ENCODE measurements at places on chromosomes 3 and 15. TPM values are rescaled to one million over a fixed set of nuclear protein-coding genes. Genes with fewer than 3 reads are reported as not detected.

DNA sequence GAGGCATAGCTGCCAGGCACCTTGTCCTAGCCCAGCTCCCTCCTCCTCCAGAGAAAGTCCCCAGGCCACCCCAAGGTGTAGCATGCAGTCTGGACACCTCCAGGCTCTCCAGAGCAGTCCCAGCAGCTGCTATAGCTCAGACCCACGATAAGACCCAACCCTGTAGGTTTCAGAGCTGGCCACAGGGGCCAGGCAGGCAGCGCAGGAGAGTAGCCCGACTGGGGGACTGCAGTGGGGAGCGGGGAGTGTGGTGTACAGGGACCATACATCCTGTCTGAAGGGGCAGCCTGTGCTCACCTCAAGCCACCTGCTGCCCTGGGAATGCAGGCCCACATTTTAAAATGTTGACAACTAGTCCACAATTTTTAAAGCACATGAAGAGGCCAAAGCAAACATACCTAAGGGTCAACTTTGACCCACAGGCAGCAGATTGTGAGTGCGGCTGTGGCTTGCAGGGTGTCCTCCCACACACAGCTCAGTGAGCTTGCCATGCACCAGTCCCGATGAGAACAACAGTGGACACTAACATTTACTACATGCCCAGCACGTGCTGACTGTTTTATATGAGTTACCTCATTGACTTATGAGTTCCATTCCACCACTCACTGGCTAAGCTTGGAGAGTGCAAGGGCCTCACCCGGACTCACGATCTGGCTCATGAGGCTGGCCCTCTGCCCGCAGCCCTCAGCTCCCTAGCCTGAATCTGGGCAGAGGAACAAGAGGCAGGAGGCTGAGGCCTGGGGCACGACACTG, 81.4 kb downstream of the DNAJB8 start:
- peak; percentile 89 for DNase-seq

- DNase-seq = peak; percentile 27
Measured at GRCh38 chr3:25843332-25843731, 53.4 kb downstream of the OXSM start.

DNA sequence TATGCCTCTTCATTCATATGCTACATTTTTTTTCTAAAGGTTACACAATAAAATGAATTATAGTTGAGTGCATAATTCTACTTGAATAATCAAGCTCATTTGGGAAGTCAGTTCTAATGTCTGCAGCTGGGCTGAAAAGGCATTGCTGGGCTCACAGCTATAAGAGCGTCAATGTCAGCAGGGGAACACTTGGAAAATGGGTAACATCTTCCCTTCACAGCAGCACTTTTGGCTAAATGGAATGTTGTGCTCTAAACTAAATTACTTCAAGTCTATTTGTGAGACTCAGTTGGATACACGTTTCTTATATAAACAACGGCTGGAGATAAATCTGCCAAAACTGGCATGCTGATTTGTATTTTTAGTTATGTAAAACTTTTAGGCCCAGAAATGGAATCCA, 357.8 kb downstream of the TBL1XR1 start:
- DNase-seq = no peak

DNA sequence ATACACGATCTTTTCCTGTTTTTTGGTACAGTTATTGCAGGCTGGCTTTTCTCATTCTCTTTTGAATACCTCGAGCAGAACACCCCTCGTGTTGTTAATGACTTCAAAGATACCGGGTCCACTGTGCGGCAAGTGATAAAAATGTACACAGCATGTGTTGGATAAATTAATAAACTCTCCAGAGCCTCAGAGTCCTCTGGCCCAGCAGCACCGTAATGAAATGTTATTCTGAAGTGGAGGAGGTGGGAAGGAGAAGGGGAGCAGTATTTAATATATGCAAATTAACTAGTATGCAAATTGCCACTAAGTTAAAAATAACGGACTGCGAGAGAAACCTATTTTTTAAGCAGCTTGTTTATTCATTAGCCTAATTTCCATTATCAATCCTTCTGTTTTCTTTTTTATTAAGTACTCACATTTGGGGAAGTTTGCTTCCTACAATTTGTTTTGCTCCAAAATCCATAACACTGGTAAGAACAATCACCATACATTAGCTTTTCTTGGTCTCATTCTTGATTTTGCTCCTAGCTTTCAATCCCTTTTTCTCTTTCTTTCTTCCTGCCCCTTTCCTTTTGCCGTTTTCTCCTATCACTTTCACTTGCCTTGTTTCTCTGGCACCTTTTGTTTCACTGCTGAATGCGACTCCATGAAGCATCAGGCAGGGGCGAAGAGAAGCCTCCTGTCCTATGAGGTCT, 462.3 kb upstream of the PPP2R3A start:
- no peak for DNase-seq

DNA sequence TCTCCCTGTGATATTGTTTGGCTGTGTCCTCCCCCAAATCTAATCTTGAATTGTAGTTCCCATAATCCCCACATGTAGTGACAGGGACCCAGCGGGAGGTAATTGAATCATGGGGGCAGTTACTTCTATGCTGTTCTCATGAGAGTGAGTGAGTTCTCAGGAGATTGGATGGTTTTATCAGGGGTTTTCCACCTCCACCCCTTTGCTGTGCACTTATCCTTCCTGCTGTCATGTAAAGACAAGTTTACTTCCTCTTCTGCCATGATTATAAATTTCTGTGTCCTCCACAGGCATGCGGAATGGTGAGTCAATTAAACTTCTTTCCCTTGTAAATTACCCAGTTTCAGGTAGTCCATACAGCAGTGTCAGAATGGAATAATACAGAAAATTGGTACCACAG, 24.7 kb downstream of the TUSC7 start:
- no peak for DNase-seq

- DNase-seq = peak; percentile 51
Measured at GRCh38 chr15:75229191-75230015, 27.7 kb downstream of the C15orf39 start.

- DNase-seq = no peak
Measured at GRCh38 chr3:19147905-19148767, at the start of gene KCNH8. TSS of gene KCNH8 (plus strand) at chr3:19148510. CDS start at chr3:19148720, 210 bp downstream.

DNA sequence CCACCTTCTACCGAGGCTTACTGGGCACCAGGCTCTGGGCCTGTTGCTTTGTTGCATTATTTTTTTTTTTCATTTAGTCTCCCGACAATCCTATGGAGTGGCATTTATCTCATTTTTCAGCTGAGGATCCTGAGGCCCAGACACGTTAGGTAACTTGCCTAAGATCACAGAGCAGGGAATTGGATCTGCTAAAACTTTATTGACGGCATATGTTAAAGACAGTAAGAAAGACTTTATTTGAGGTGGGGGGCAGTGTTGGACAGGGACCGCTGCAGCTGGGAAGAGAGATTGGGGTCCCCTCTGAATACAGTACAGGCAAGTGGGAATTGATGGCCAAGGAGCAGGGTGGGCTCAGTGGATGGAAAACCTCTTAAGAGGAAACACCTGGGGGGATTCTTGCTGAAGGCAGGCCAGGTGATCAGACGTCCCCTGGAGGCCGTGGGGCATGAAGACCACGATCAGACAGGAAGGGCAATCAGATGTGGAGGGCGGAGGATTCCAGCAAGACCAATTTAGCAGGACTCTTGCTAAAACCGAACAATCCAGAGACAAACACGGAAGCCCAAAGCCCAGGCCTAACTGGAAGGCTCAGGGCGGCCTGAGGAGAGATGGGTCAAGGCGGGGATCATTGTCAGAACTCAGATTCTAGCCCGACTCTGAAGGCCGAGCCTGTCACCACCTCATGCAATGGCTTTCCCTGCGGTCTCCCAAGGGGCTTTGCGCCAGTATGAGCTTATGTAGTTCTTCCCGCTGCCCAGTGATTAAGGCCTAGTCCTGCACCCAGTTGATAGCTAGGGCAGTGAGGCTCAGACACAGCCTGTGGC, 53.7 kb downstream of the RGMA start:
- no peak for DNase-seq

- peak; percentile 53 for DNase-seq
Measured at GRCh38 chr3:136949708-136950107, 8.1 kb upstream of the IL20RB start.

GRCh38 chr3:11375333-11376088, 103.3 kb downstream of the ATG7 start:
- DNase-seq = peak; percentile 32

DNA sequence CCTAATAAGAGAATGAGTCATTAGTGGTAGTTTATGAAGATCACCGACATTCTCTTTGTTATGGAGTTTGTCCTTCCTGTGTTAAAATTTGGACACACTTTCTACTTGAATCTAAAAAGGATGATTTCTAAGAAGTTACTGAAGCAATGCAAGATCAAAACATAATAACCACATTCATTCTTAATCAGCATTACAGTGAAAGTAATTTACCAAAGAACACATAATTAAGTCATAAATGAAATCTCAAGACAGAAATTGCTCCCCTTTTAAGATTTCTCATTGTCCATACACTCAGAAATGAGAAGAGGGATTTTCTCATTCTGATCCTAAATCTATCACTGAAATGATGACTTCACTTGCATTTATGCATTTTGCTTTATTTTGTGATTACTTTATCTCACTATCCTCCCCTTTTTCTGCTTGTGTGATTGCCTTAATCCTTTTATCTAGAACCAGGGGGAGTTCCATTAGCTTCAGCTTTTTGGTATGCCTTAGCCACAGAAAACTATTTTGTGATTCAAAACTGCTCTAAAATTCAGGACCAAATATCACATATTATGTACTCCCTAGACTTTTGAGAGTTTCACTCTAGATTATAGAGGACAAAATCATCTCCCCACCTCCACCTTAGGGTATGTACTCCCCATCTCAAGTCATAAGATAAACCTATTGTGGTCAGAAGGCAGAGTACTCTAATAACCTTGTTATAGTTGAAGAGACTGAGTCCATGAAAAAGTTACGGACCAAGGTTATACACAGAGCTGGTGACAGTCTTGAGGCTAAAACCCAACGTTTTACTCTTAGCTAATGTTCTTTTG, 817.6 kb upstream of the CFAP20DC start:
- no peak for DNase-seq

DNA sequence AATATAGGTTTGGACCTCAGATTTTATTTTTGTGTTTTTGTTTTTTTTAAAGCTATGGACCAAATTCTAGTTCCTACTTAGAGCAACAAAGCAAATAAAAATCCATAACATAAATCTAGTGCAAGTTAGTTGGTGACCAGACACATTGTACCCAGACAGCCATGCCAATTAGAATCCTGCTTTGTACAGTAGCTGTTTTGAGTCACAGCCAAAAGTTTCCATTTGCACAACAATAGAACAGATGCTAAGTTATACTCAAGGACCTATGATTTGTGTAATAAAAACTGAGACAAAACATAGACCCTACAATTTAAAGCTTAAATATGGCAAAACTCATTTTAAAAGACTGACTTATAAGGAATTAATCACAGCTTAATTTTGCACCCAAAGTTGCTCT, 513.1 kb upstream of the CBLB start:
- no peak for DNase-seq

DNA sequence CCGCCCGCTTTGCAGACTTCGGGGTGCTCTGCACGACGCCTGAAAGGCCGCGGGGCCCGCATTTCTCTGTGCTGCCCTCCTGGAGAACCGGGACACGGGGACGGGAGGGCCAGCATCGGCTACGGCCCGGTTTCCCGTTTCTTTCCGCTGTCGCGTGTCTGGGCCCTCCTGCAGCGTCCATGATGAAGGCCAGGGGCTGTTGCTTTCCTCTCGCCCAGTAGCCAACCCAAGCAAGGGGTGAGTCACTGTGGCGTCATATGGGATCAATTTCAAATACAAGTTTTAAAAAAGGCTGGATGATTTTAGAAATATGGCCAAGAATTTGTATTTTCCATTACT, 435 bp downstream of the SLC35G2 start:
- peak; percentile 91 for DNase-seq

DNA sequence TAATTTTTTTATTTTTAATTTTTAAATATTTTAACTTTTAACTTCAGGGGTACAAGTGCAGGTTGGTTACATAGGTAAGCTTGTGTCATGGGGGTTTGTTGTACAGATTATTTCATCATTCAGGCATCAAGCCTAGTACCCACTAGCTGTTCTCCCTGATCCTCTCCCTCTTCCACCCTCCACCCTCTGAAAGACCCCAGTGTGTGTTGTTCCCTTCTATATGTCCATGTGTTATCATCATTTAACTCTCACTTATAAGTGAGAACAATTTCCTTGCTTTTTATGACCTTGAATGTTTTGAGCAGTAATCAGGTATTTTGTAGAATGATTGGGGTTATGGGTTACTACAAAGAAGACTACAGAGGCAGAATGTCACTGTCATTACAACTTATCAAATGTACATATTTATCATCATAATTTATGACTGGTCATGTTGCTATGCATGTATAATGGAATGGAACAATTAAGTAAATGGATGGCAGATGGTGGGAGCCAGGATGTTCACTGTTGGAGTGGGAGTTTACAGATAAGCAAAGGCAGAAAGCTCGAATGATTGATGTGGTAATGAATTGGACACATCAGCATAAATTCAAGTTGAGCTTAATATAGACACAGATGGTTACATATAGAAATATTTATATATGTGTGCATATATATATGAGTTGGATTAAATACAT, 563.8 kb upstream of the ROBO1 start:
- DNase-seq = no peak

DNA sequence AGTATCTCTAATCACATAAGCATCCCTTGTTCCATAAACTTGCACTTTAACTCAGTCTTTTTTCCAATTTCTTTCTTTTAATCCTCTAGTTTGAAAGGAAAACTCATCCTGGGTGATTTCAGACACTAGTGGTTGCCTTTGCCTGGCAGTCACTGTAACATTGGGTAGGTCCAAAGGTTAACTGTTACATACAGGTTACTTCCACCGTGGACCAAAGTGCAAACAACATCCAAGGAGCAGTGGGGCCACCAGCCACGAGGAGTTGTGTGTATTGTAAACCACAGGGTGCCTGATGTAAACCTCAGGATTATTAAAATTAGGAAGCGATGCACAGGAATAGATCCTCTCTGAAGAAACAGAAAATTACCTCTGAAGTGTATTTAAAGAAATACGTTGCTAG, 75.0 kb downstream of the HCN4 start:
- DNase-seq = no peak

GRCh38 chr3:144687862-144688261, 716.2 kb downstream of the DIPK2A start:
- peak; percentile 1 for DNase-seq

- no peak for DNase-seq
Measured at GRCh38 chr3:33391255-33391995, 48.8 kb downstream of the UBP1 start.

The SV2B gene
- not detected for total RNA-seq

The SSR3 gene
- total RNA-seq = 409 TPM

Measured in GM23248 (cell line).